ENCODE measurements at places on chromosomes 16 and 17.

GRCh38 chr17:35087731-35088355, 24.3 kb upstream of the RFFL start:
- DNase-seq: no peak

- peak; percentile 86 for DNase-seq
Measured at GRCh38 chr16:3443108-3444031, at the start of the genes NAA60 and ZNF597. NAA60 (plus strand) TSS chr16:3443680; CDS start chr16:3476228, 32,548 bp downstream. ZNF597 (minus strand) TSS chr16:3443504; CDS start chr16:3443153, 351 bp downstream.

GRCh38 chr16:67528870-67529581, 397 bp downstream of the RIPOR1 start:
- no peak for DNase-seq

GRCh38 chr17:50945779-50946222, 79.6 kb upstream of the TOB1 start:
- no peak for DNase-seq

GRCh38 chr17:75877752-75878173, 618 bp downstream of the TRIM47 start:
- peak; percentile 52 for DNase-seq

DNA sequence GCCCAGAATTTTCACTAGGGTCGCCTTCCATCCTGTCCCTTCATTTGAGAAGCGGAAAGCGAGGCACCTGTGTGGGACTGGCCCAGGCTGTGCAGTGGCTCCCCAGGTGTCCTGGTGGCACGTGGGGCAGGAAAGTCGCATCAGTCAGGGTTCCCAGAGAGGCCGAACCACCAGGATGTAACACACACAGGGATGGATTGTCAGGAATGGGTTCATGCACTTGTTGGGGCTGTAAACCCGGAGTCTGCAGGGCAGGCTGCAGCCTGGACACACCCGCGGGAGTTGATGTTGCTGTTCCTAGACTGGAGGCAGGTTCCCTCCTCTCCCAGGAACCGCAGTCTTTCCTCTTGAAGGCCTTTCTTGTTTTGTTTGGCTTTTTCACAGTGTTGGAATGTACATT, 30.7 kb upstream of the RPTOR start:
- no peak for DNase-seq

DNA sequence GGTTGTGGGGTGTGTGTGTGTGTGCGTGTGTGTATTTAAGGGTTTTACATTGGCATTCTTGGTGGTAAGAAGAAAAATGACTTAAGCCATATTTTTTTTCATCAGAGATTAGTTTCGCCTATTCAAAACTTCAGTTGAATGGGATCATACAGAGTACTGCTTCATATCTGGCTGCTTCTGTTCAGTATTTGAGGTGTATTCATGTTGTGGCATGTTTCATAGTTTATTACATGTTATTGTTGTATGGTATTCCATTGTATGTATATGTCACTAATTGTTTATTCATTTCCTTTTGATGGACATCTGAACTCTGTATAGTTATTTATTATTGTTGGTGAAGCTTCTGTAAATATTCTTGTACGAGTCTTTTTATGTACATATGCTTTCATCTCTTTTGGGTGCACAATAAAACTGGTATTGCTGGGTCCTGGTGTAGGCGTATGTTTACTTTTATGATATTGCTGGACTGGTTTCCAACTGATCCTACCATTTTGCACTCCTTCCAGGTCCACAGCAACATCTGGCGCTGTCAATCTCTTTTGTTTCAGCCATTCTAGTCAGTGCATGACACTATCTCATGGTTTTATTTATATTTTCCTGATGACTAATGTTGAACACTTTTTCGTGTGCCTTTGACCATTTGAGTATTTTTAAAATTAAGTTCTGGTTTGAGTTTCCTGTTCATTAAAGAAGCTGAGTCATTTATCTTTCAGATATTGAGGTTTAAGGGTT, 77.4 kb upstream of the MAF start:
- DNase-seq: no peak

- no peak for DNase-seq
Measured at GRCh38 chr16:82504836-82505235, 121.9 kb upstream of the CDH13 start.

DNA sequence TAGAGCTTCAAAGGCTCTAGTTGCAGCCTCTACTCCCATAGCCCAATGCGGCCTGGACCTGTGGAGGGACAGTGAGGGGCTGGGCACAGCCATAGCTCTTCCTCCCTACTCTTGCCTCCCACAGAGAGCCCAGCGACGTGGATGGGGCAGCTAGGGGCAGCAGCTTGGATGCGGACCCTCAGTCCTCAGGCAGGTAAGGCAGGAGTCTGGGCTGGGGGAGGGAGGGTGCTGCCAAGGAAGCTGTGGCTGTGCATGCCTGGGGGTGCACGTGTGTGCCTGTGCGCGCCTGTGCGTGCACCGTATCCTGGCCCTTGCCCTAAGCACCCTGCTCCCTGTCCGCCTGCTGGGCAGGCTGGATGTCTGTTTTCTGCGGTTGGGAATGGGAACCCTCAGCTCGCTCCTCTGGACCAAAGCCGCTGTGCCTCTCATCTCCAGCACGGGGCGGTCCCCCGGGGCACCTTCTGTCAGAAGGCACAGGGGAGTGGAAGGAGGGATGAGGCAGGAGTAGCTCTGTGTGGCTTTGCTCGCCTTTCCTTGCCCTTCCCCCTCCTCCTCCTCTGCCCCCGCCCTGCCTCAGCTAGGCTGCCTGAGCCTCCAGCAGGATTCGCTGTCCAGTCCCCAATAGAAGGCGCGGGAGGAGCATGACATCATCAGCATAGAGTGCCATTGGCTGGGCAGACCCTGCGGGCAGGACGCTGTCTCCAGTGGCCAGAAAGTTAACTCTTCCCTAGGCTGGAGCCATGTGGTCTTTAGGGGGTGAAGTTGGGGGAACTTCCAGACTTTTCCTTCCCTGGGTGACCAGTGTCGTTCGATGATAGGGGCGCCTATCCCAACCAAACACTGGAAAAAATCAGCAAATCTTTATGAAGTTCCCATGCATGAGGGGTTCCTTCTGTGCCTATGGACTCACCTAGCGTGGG, 797 bp downstream of the PRCD start:
- peak; percentile 90 for DNase-seq

GRCh38 chr16:11395949-11396240, 50.6 kb downstream of the RMI2 start:
- no peak for DNase-seq

DNA sequence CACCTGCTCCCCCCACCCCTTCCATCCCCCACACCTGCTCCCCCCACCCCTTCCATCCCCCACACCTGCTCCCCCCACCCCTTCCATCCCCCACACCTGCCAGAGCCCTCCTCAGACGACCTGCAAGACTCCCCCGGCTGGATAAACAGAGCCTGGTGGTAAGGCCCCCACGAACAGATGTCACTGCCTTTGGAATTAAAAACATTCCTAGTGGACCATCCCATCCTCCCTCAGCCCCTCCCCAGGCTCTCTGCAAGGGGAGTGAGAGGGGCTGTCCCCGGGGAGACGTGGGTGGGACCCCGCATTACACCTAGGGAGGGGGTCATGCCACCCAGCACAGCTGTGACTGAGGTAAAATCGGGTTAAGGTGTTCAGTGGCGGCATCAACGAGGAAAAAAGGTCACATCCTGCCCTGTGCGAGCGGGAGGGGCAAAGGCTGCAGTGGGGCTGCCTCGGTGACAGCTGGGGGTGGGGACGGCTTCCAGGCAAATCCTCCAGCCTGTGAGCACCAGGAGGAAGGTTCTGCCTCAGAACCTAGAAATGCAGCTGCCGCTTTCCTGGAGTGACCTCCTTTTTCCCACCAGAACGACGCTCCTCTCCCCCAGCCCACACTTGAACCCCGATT, 38.7 kb downstream of the TIMM22 start:
- no peak for DNase-seq

- no peak for DNase-seq
Measured at GRCh38 chr17:82339634-82340580, 6.3 kb upstream of the SECTM1 start.

- no peak for DNase-seq
Measured at GRCh38 chr16:64858076-64858475, 263.8 kb downstream of the CDH11 start.

DNA sequence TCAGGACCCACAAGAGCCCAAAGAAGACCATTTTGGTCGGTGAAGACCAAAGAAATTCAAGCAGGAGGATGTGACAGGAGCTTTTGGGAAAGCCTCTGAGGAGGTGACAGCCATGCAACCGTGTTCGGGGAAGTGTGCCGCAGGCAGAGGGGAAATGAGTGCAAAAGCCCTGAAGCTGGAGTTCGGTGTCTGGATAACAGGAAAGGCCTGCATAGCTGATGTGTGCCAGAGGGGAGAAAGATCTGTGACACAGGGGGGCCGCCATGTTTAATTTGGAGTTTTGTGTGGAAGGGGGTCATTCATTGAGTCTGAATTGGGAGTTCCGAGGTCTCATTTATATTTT, 870 bp upstream of the ZC3H7A start:
- DNase-seq: no peak

All from RCC 7860 (cell line).